ENCODE measurements at places on chromosomes 1 and 21. TPM values are rescaled to one million over a fixed set of nuclear protein-coding genes. Genes with fewer than 3 reads are reported as not detected.

DNA sequence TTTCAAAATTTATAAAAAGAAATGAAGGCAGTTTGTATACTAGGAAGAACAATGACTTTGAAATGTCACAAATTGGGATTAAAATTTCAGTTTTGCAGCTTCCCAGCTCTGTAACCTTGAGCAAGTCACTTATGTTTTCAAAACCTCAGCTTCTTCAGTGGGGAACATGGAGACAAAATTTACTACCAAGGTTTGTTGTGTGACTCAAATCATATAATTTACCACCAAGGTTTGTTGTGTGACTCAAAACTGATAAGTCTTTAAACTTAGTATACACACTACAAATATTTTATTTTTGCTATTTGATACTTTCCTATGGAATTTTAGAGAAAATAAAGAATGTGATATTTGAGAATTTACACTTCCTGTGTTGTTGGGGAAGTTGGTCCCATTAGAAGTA is 219.9 kb downstream of the KCTD3 start:
- H3K27me3 ChIP-seq = no peaks in the 10 kb centered on the region
- no peaks in the 10 kb centered on the region for H3K36me3 ChIP-seq
- no peak overlapping the region for H3K4me3 ChIP-seq
- no peak overlapping the region for H3K27ac ChIP-seq
- H3K4me1 ChIP-seq = no peaks in the 10 kb centered on the region

- H3K36me3 ChIP-seq = no peaks in the 10 kb centered on the region
- H3K27ac ChIP-seq = no peak overlapping the region
- no peaks in the 10 kb centered on the region for H3K27me3 ChIP-seq
- H3K4me1 ChIP-seq = peaks cover 26% of the 10 kb centered on the region
Observed at GRCh38 chr1:160858507-160858906, 4.2 kb downstream of the CD244 start.

DNA sequence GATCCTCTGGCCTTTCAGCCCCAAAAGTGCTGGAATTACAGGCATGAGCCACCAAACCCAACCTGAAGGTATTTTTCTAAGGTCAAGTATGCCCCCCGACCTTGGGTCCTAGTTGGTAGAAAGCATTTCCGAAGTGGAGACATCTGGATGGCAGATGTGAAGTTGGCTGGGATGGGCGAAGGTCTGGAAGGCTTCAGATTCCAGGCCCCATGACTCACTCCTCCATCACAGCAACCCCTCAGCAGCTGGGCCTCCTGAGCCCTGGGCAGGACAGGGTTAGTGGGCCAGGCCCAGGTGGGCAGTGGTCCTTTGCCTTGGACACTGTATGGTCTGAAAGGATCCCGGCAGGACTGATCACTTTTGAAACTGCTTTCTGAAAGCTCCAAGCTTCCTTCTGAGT is 23.3 kb downstream of the NAV1 start:
- no peak for DNase-seq
- H3K27me3 ChIP-seq = no peaks in the 10 kb centered on the region
- H3K4me1 ChIP-seq = no peaks in the 10 kb centered on the region
- no peak overlapping the region for H3K4me3 ChIP-seq
- no peaks in the 10 kb centered on the region for H3K36me3 ChIP-seq

GRCh38 chr1:117107364-117107763 is 14.2 kb downstream of the TRIM45 start:
- H3K4me1 ChIP-seq = no peaks in the 10 kb centered on the region
- no peak for DNase-seq
- no peak overlapping the region for H3K27ac ChIP-seq
- no peaks in the 10 kb centered on the region for H3K36me3 ChIP-seq
- H3K27me3 ChIP-seq = no peaks in the 10 kb centered on the region

DNA sequence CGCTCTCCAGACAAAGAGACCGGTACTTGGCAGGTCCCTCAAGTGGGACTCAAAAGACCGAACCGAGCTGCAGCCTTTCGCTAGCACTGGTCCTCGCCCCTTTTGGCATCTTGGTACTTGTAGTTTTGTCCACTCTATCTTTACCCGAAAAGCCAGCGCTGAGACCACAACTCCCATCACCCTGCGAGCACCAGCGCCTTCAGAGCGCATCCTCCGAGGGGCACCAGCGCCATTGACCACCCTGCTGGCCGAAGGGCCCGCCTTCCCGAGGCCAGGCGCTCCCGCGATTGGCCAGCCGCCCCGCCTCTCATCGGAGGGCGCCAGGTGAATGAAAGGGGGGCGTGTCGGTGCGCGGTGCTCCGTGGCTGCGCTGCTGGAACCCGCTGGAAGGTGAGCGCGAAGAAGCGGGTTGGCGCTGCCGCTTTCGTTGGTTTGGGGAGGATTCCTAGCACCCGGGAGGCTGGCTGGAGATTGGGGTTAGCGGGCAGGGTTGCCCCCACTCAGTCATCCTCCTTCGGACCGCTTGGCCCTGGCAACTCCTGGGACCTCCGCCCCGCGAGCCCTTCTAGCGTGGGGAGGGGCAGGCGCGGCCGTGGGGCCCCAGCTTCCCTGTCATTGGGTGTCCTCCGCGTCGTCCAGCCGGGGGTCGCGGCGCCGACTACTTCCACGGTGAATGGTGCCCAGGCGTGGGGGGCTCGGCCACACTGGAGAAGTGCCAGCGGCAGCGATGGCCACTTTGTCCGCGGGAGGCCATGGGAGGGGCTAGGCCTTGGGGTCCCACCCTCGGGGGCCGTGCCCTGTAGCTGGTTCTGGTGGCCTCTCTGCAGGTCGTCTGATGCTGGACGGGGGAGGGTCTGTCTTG is at the start of gene ZBTB8B:
Gene ZBTB8B, plus strand, starts transcription at position 357 of the 862 bp plus-strand sequence. CDS start 5,553 bp downstream, outside the sequence.
- H3K4me3 ChIP-seq = peak within 1 kb of the TSS; percentile 41
- peaks cover 30% of the 10 kb centered on the region for H3K27me3 ChIP-seq
- no peak within 1 kb of the TSS for H3K27ac ChIP-seq
- H3K4me1 ChIP-seq = peaks cover 18% of the 10 kb centered on the region
- no peaks in the 10 kb centered on the region for H3K36me3 ChIP-seq
- DNase-seq = peak; percentile 12

Gene NUP210L
- 0.19 TPM for total RNA-seq

DNA sequence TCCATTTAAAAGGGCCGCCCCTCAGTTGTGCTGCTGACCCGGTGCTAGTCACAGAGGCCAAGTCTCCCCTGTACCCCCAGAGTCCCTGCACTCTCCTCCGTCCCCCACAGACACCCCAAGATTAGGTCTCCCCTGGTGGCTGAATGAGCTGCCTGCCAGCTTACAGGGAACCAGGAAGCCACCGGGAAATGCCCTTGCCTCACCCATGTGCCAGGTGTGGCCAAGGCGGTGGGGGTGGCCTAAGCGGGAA is 32.7 kb downstream of the HSPG2 start:
- no peaks in the 10 kb centered on the region for H3K36me3 ChIP-seq
- no peak overlapping the region for H3K27ac ChIP-seq
- no peak for DNase-seq
- no peaks in the 10 kb centered on the region for H3K4me1 ChIP-seq
- H3K4me3 ChIP-seq = no peak overlapping the region

DNA sequence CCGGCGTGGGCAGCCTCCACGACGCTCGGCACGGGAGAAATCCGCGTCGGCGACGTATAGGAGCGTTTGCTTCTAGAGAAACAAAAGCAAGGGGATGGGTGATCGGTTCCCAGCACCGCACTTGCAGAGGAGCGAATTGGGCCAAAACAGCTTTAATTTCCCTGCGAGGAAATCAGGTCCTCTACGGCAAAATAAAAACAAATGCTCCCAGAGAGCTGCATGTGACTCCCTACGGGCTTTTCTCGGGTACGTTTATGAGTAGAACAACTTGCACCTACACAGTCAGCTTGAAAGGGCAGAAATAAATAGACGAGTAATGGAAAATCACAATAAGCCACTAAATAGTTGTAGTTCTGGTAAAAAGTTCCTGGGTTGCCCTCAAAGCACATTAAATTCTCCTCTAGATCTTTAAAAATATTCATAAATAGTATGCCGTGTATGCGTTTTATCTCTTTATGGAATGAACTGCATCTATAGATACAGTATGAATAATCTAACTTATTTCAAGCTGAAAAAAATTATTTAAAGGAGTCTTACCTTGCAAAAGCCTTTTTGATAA is 1.2 kb downstream of the NHLH2 start:
- H3K4me1 ChIP-seq = peaks cover 10% of the 10 kb centered on the region
- DNase-seq = no peak
- H3K4me3 ChIP-seq = no peak overlapping the region
- H3K27ac ChIP-seq = no peak overlapping the region
- H3K36me3 ChIP-seq = no peaks in the 10 kb centered on the region

Gene MX2
- total RNA-seq = 107 TPM

Gene PDE4B
- 42.1 TPM for total RNA-seq

GRCh38 chr1:247408100-247408499 is 7.9 kb upstream of the NLRP3 start:
- H3K27ac ChIP-seq = peak overlapping the region; percentile 65
- no peak for DNase-seq
- no peaks in the 10 kb centered on the region for H3K27me3 ChIP-seq
- peaks cover 45% of the 10 kb centered on the region for H3K4me1 ChIP-seq
- no peaks in the 10 kb centered on the region for H3K36me3 ChIP-seq

GRCh38 chr1:42323551-42323950 is 11.5 kb downstream of the FOXJ3 start:
- no peak overlapping the region for H3K4me3 ChIP-seq
- H3K27ac ChIP-seq = no peak overlapping the region

Gene RNF19B
- total RNA-seq = 30.6 TPM

Gene CYYR1
- not detected for total RNA-seq

DNA sequence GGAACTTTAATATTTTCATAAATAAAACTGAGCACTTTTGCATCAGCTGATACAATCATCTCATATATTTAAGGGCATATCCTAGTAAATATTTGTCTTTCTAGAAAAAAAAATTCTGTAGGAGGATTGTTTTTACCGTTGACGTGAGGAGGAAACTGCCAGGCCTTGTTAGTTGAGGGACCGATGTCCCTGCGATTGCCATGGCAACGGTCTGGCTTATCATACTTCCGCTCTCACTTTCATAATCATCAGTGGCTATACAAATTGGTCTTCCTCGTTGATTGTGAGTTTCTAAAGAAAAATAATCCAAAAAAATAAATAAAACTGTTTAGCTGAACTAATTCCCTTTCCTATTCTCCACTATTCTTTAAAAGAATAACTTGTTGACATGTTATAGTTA is 69.3 kb upstream of the ANGPTL3 start:
- H3K27ac ChIP-seq = no peak overlapping the region
- no peak overlapping the region for H3K4me3 ChIP-seq
- DNase-seq = no peak

GRCh38 chr21:31656199-31657095 is 3.0 kb upstream of the SOD1 start:
- H3K4me3 ChIP-seq = no peak overlapping the region
- H3K27ac ChIP-seq = no peak overlapping the region
- H3K36me3 ChIP-seq = no peaks in the 10 kb centered on the region
- no peak for DNase-seq

GRCh38 chr21:31554511-31555022 is 104.9 kb upstream of the SOD1 start:
- no peak overlapping the region for H3K27ac ChIP-seq
- no peak for DNase-seq
- H3K27me3 ChIP-seq = no peaks in the 10 kb centered on the region
- no peaks in the 10 kb centered on the region for H3K36me3 ChIP-seq
- H3K4me1 ChIP-seq = peaks cover 25% of the 10 kb centered on the region
- H3K4me3 ChIP-seq = no peak overlapping the region

DNA sequence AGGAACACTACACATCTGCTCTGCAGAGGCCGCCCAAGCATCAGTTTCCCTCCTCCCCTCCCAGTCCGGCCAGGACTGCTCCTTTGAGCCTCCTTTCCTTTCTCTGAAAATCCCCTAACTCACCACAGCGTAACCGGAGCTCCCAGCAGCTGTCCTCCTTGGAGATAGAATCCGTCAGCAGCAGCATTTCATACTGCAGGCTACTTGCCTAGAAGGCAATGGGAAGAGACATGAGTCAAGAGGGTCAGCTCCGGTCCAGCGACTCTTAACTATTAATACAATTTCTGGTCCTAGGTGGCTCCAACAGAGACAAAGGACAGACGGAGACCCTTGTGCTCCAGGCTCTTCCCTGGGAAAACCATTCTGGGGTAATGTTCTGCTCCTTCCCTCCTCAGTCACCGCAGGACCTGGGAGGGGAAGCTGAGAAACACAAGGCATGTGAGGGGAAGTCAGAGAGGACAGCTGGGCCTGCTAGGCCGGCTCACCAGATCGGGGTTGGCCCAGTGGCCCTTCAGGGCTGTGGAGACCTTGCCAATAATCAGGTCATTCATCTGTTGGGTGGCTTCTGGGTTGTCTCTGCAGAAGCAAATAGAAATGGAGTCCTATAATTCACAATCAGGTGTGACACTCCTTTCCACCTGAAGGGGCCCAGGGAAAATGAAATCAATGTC is 99.7 kb downstream of the UBR4 start:
- peaks cover 88% of the 10 kb centered on the region for H3K36me3 ChIP-seq
- H3K27ac ChIP-seq = no peak overlapping the region
- H3K4me3 ChIP-seq = no peak overlapping the region
- DNase-seq = no peak

DNA sequence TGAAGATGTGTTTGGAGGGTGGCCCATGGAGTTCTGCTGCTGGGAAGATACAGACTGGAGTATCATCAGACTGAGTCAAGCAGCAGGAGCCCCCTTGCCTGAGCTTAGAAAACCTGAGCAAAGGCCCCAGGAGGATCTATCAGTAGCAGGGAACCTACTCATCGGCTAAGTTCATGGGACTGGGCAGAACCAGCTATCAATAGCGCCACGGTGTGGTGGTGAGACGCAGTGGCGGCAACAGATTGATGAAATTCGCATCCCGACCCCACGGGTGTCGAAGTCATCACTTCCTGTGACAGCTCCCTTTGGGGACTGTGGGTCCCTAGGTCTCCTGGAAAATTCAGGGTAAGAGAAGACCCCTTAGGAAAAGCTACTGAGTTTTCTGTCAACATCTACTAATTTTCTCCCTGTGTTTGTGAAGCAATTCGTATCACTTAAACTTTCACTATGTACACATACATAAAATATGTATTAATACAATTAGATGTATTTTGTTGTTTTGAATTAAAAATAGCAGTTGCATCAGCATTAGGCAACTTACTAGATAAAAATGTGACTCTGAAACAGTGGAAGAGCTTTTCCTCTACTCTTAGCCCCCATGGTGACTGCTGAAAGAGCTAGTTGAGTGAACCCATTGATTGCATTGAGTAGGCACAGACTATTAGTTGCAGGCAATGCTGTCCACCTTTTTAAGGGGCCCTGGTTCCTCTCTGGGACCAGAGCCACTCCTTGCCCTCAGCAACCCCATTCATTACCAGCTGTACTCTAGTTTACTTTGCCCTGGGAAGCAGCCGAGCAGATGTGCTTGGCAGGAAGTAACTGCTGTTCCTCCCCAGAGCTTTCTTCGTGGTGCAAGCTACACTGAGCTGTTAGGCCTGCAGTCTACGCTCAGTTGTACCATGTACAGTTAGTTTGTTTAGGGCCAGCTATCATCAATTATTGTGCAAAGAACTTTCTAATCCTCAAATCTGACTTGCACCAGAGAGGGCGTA is 7.3 kb upstream of the CACNA1S start:
- no peaks in the 10 kb centered on the region for H3K36me3 ChIP-seq
- no peak overlapping the region for H3K4me3 ChIP-seq
- peaks cover 4% of the 10 kb centered on the region for H3K27me3 ChIP-seq
- no peak overlapping the region for H3K27ac ChIP-seq
- H3K4me1 ChIP-seq = peaks cover 19% of the 10 kb centered on the region

Gene NOTCH2NLA
- 71.6 TPM for total RNA-seq

All from CD4-positive, alpha-beta memory T cell (primary cell).